Hindlimb muscle (tissue), 1 donor: ENCODE measurements at places on chromosomes 4 and X.
A peak's percentile ranks its signal among the peaks of the same experiment; 100 is the strongest.

GRCh38 chrX:40177489-40177888 lies 79.7 kb upstream of the BCOR start:
- DNase-seq = no peak

DNA sequence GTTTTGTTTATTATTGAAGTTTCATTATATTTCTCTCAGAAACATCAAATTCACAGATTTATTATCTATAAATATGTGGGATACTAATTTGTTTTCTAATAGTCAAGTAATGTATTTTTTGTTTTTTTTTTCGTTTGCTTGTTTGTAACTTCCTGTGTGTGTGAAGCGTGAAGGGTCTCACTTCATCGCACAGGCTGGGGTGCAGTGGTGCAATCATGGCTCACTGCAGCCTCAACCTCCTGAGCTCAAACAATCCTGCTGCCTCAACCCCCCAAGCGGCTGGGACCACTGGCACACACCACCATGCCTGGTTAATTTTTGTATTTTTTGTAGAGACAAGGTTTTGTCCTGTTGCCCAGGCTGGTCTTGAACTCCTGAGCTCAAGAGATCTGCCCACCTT lies 55.1 kb downstream of the SH3RF1 start:
- no peak for DNase-seq

GRCh38 chr4:56790691-56791091 lies 30.8 kb downstream of the SPINK2 start:
- peak; percentile 56 for DNase-seq

DNA sequence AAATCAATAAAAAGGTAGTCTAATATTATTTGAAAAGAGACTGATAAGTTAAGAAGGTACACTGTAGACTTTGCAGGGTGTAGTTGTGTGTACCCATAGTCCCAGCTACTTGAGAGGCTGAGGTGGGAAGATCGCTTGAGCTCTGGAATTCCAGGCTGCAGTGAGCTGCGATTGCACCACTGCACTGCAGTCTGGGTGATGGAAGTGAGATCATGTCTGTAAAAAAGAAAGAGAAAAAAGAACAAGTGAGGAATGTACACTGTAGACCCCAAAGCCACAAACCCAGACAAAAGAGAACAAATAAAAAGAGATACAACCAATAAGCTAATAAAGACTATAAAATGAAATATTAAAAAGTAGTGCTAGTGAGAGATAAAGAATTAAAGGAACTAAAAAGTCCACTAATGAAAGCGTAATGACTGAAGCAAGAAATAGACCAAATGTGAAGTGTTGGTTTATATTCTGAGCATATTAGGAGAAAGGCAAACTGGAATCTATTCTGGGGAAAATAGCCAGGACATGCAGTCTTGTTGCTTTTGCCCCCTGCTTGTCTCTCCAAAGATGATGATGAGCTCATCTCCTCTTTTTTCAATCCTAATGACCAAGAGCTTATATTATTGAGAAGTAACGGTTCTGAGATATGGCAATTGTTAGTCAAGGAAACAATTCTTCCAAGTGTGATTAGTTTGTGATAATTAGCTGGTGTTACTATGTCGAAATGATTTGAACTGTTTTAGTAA lies 19.1 kb downstream of the GSX2 start:
- no peak for DNase-seq

GRCh38 chrX:56253832-56254703 lies 21.9 kb downstream of the KLF8 start:
- DNase-seq = no peak

DNA sequence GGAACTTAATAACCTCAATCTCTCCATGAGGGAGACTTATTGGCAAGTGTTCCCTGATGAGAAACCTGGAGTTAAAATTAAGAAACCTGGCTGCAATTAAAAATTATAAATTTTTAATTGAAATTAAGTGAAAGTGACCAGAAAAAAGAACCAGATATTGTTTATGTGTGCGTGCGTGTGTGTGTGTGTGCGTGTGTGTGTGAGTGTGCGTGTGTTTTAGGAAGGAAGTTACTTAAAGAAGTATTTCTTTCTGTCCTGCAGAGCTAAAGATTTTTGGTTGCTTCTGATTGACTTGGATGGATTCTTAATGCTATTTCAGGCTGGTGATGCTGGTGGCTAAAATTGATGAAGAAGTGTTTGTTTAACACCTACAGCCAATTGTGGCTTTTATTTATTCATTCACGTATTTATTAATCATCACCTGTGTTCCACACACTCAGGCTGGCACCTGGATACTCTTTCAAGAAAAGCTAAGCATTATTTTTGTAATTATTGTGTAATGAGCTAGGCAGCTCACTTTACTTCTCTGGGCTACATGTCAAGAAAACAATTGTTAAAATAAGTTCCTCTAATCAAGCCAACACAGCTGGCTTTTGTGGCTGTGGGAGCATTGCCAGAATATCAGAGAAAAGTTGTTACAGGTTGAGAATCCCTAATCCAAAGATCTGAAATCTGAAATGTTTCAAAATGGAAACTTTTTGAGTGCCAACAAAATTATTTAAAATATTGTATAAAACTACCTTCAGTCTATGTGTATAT lies 68.5 kb downstream of the CEP44 start:
- DNase-seq = no peak
